Activated naive CD4-positive, alpha-beta T cell (primary cell): ENCODE measurements at places on chromosomes 1 and 21.

- DNase-seq, result no peak
These were observed 14.1 kb downstream of the XKR8 start for GRCh38 chr1:27973771-27974416.

DNA sequence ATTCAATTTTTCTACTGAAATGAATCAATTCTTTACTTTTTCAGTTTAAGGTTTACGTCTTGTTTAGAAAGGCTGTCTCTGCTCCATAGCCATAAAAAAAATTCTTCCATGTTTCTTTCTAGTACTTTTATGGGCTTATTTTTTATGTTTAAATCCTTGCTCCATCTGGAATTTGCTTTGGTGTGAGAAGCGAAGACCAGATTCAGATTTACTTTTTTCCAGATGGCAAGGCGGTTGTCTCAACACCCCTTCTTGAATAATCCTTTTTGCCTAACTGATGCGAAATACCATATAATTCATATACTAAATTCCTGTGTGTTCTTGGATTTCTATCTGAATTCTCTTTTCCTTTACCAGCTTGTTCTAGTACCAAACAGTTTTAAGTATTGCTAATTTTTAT, 101.5 kb downstream of the C1orf94 start:
- DNase-seq, result no peak

GRCh38 chr1:37243368-37244082, 209.2 kb upstream of the GRIK3 start:
- DNase-seq, result no peak

- no peak for DNase-seq
These were observed 3.9 kb downstream of the RCC1 start for GRCh38 chr1:28509705-28510272.

GRCh38 chr1:167964646-167965045, 27.8 kb upstream of the MPC2 start:
- DNase-seq, result no peak

- no peak for DNase-seq
These were observed 660 bp downstream of the MEGF6 start for GRCh38 chr1:3610527-3611169.

GRCh38 chr1:207941665-207942064, 30.7 kb upstream of the CD34 start:
- DNase-seq, result no peak
